ENCODE measurements at places on chromosomes 16 and 17. TPM values are rescaled to one million over a fixed set of nuclear protein-coding genes. Genes with fewer than 3 reads are reported as not detected.

TMC8 gene
- 0.38 TPM for total RNA-seq

RGS11 gene
- 2.9 TPM for total RNA-seq

PDP2 gene
- 12.2 TPM for total RNA-seq

GRIN2C gene
- total RNA-seq, result 0.19 TPM

KRT33B gene
- not detected for total RNA-seq

CDH11 gene
- 73.2 TPM for total RNA-seq
